ENCODE measurements at places on chromosomes 5 and 9.

- no peak for DNase-seq
Measured at GRCh38 chr9:70964861-70965260, 156.6 kb downstream of the TRPM3 start.

- no peak for DNase-seq
Measured at GRCh38 chr9:125497906-125498305, 209.1 kb downstream of the MAPKAP1 start.

GRCh38 chr5:38420691-38421390, 135.6 kb downstream of the LIFR start:
- DNase-seq: no peak

DNA sequence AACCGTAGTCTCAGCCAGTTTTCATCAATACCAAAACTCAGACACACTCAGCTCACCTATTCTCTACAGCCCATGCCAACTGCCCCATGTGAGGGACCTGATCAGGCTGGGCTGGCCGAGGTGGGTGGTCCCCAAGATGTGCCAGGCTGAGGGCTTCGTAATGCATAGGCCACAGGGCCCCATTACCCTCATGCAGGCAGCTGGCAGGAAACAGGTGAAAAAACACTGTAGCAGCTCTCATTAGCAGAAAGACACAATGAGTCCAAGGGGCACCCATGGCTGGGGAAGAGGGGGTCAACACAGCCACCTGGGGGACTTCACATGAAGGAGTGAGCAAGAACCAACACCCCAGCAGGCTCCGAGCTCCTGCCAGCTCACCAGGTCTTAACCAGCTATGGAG, 8.2 kb downstream of the IPPK start:
- no peak for DNase-seq
